ENCODE measurements at places on chromosomes 2 and 18.

DNA sequence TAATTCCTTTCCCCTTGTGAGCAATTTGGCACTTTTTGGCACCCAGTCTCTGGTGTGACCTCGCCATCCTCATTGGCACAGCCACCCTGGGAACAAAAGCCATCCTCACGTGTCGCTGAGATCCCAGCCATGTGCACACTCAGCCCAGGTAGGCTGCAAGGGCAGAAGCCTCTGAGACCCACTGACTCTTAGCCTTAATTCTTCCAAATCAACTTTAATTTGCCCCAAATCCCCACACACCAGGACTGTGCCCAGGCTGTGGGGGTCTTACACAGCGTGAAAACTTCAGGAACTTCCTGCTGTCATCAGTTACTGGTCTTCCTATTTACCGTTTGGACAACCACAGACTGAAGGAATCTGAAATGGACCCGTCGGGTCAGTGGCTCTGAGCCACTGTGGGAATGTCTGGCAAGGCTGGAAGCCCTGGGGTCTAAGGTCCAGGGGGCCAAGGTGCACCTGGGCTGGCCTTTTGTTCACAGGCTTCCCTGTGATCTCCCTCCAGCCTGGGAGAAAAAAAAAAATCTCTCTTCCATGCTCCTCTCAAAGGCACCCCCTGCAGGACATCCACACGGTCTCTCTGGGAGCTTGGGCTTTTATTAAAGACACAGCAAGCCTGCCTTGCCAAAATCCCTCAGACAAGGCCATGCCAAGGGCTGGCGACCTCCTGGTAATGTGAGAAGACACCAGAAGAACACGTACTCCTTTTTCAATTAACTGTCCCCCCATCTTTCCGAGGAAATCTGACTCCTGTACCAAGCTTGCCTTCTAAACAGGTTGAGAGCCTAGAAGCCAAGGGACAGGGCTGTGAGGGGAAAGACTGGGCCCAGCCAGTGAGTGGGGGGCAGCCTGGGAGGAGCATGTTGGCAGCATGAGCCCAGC lies 42.1 kb upstream of the LAPTM4A start:
- peak; percentile 89 for DNase-seq

GRCh38 chr2:85933753-85934594 lies 45.2 kb upstream of the ST3GAL5 start:
- peak; percentile 98 for DNase-seq

- no peak for DNase-seq
These were observed 58.3 kb downstream of the NPAS2 start for GRCh38 chr2:100878000-100878791.

DNA sequence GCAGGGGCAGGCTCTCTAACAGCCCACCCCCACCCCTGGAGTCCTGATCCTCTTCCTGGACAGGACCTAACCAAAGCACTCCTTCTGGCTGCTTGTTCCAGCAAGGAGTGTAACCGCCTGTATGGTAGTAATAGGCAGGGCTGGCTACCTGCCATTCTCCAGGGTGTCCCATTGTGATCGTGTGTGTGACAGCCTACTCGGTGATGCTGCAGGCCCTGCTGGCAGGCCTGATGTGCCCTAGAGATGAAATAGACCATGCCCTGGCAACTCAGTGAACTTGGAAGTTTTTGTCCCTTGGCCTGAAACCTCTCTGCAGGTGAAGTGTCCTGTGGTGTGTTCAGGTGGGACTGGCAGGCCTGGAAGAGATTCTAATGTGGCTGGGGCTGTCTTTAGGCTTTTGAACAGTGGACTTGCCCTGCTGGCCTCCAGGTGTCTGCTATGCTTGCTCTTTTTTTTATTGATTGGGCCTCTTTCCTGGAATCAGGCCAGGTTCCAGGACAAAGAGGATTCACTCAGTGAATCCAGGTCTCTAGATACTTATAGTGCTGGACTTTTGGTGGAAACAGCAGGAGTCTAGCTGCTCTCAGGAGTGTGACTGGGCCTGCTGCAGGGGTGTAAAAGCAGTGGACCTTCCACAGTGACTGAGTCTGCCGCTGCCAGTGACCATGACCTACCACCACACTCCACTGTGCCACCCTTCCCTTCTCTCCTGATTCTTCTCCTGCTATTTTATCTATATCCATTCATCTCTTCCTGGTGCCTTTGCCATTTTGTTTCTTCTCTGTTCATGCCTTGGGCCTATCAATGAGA lies 132.1 kb downstream of the CTIF start:
- no peak for DNase-seq

- DNase-seq, result no peak
These were observed 181.6 kb downstream of the DNAH6 start for GRCh38 chr2:84697895-84698294.

- DNase-seq, result peak; percentile 3
These were observed 19.7 kb upstream of the SANBR start for GRCh38 chr2:61045999-61046398.

DNA sequence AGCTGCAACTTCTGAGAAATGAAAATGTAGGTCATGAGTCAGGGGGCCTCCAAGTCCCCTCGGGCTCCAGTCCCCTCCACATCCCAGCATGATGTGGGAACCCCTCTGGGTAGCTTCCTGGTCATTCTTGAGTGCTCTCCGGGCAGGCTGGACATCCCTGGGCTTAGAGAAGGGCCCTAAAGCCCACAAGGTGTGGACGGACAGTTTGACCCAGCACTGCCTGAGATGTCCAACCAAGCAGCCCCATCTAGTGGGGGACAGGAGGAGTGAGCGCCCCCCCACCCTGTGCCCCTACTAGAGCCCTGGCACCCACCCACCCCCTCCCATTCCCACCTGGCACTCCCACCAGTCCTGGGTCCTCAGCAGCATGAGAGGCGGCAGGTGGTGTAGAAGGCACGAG lies 46.0 kb downstream of the CYP27C1 start:
- peak; percentile 44 for DNase-seq

GRCh38 chr2:217367464-217367863 lies 507.6 kb upstream of the TNP1 start:
- no peak for DNase-seq

DNA sequence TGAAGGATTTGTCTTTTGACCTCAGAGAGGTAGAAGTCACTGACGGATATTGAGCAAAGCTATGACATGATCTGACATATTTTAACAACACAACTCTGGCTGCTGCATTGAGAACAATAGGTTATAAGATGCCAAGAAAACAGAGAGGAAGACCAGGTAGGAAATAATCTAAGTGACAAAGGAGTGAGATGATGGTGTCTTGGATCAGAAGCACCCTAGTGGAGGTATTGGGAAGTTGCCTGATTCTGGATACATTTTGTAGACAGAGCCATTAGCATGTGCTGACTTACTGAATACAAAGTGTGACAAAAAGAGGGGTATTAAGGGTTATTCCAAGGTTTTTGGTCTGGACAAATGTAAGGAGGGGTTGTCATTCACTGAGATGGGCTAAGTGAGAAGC lies 1438.1 kb downstream of the DPP10 start:
- no peak for DNase-seq

DNA sequence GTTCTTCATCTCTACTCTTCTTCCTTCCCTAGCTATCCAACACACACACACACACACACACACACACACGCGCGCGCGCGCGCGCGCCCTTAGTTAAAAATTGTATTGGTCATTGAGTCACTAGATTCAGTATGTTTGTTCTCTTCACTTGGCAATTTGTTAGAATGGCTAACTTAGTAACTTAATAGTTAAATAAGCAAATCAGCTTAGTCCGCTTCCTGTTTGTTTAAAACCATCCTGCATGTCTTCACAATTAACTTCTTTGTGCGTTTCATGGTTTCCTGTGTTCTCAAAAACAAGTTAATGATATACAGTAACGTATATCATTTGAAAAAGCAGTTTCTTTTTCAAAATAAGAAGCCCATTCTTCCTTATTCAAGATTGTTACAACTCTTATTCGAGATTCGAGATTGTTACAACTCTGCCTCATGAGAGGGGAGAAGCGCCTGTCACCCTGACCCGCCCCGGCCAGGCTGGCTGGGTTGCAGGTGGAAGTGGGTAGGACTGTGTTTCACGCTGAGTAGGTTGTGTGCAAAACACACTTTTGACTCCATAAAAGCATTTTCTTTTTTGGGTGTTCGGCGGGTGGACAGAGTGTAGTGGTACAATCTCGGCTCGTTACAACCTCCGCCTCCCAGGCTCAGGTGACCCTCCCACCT lies 9.5 kb upstream of the CNNM3 start:
- no peak for DNase-seq

DNA sequence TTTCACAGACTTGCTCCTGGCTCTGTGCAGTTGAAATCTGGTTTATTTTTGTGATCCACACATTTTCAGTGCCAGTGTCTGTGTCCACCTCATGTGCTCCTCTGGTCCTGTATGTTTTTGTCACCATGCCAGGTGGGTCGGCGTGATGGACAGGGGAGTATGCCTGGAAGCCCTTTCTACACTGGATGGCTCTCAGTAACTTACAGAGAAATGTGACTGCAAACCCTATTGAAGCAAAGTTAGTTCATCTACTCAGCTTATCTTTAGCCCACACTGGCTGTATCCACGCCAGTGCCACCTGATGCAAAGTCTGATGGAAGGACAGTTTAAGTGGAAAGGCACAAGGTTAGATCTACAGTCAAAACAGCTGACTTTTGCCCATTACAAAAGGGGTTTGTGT lies 4.3 kb downstream of the IMPA2 start:
- DNase-seq, result no peak

- DNase-seq, result peak; percentile 12
These were observed 258.0 kb downstream of the CNTNAP5 start for GRCh38 chr2:124283096-124283495.

DNA sequence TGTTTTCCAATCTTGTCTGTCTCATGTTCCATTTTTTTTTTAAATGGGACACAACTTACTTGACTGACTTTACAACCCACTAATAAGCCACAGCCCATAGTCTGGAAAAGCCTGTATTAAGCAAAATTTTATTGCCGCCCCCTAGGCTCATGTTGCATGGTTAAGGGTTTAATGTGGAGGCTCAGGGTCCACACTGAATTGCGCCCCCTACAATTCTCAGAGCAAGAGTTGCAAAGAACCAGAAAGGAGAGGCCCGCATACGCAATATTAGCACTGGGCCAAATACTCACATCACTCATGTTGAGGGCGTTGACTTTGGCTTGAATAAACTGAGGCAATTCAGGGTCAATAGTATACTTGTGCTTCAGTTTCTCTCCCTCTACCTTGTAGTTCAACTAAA lies 65.5 kb downstream of the NEB start:
- no peak for DNase-seq

GRCh38 chr2:23806665-23807249 lies 120.2 kb downstream of the ATAD2B start:
- DNase-seq, result no peak

DNA sequence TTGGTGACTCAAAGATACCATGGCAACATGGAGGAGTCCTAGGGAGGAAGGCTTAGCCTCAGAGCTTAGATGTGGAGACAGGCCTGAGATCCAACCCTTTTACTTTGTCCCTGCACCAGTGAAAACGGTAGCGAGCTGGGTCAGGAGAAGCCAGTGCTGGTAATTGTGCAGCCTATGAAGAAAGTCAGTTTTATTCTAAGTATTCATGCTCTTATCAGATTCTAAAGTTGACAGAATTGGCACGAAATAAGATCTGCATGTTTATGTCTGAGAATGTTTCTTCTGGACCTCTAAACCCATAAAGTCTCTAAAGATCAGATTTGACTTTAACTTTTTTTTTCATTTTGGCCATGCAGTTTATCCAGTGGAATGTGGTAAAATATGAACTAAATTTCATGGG lies 93.8 kb downstream of the SCG2 start:
- DNase-seq, result no peak

- no peak for DNase-seq
These were observed 97.8 kb downstream of the VSNL1 start for GRCh38 chr2:17638196-17638743.

DNA sequence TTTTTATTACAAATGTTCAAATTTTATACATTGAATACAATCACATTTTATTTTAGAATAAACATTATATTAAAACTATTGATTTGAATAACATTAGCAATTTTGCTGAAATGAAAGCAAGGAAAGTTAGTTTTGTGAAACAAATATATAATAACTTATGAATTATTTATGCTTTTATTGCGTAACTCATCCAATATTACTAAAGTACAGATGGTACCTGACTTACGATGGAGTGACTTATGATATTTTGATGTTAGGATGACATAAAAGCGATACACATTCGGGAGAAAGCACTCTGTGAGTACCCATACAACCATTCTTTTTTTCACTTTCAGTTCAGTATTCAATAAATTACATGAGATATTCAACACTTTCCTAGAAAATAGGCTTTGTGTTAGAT lies 26.5 kb downstream of the GPR39 start:
- DNase-seq, result no peak

- no peak for DNase-seq
These were observed 73.1 kb upstream of the PDE1A start for GRCh38 chr2:182499706-182500470.

GRCh38 chr2:159941729-159942128 lies 120.7 kb downstream of the PLA2R1 start:
- DNase-seq, result no peak
